ENCODE measurements at places on chromosomes 11 and 22.

- no peak for DNase-seq
Measured at GRCh38 chr22:48738204-48738980, 1089.3 kb downstream of the BRD1 start.

DNA sequence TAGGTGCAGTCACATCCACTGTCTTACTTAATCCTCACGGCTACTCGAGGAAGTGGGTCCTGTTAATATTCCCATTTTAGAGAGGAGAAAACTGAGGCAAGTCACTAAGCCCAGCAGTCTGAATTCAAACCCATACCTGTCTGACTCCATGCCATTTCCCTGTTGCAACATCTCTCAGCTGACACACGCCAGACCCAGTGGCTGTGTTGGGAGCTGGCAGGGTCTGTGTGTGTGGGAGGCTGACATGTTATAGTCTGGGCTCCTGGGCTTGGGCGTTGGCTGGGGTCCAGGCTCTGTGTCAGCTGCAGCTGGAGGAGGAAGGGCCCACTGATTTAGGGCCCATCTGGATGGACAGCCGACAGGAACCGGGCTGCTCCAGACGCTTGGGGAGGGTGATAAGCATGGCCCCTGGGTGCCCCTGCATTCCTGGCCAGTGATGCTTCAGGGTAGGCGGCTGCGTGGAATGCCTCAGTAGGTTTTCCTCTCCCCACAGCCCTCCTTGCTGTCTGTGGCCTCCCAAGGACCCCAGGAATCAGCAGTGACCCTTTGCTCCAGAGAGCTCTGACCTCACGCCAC is 562.5 kb downstream of the MN1 start:
- DNase-seq = no peak

- DNase-seq = peak; percentile 68
Measured at GRCh38 chr11:110376711-110377324, 52.9 kb upstream of the FDX1 start.

- peak; percentile 19 for DNase-seq
Measured at GRCh38 chr22:40637183-40638150, 948 bp upstream of the MRTFA start.
